Body of pancreas (tissue), 4 donors: ENCODE measurements at places on chromosomes 6 and 20.

- DNase-seq, result peak; percentile 33
These were observed at the start of gene KCNS1 for GRCh38 chr20:45100563-45101245. KCNS1 (minus strand) TSS chr20:45101127; CDS start chr20:45099236, 1,891 bp downstream.

DNA sequence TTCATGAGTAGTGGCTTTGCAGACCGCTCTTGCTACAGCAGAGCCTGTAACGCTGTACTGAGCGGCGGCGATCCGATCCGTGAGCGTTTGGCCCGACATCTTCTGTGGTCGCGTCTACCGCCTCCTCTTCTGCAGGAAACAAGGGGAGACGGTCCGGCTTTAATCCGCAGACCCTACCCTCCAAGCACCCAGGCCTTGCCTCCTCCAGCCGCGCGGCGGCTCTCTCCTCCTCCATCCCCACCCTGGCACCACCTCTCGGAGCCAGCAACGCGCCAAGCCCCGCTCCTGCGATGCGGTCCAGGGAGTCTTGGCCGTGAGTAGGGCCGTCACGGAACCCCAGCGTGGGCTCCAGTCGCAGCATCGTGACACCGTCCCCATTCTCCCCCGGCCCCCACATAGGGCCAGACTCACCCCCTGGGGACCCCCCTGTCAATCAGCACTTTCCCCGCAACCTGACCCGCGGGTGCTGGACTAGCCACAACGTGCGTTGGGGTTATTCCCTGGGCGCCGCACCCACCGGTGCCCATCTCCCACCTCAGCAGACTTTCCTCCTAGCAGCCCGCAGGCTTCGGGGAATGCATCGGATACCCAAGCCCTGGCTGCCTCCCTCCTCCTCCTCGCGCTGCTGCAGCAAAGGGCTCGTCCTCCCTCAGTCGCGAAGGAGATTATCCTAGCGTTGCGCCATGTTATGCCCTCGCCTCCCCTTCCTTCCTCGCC lies 914 bp downstream of the SNAP91 start:
- DNase-seq, result no peak

DNA sequence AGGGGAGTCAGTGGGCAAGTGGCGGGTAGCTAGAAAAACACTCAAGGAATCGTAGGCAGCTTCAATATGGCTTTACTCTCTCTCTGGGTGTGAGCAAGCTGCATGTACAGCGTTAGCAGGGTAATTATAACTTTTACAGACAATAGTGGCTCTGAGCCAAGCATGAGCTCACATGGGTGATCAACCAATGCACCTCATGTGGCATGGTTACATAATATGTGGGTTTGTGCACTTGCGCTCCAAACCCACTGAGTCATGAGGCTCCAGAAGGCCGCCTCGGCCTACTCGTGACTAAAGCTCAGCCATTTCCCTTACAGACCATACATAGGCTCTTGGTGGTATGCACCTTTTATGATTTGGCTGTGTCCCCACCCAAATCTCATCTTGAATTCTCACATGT lies 78.4 kb upstream of the FBXL4 start:
- DNase-seq, result no peak

DNA sequence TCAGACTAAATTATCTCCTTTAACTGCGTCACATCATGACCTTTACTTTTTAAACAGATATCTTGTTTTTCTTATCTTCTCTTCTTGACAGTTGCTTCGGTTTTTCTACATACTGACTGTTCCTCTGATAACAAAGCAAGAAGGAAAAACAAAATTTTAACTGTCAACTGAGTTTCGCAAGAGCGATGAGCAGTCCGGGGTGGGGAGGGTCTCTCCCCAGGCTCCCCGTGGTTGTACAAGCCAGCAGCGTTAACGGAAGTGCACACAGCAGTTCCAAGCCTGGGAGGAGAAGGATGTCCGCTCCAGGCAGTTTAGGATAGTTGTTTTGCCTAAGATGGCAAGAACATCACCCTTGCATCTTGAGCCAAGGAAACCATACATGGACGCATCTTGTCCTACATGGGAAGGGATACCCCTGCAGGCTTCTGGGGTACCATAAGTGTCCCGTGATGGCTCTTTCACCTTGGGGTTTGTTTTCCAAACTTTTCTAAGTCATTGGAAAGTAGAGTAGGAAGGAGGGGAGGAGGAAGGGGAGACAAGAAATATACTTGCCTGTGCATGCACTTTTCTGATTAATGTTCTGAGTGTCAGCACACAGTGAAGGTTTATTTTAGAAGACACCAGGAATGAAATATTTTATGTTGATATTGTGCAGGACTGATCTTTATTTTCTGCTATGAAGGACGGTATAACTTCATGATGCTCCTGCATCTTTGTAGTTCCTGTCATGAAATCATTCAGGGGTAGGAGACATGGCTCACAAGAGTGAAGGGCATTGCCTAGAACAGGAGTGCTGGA lies 20.8 kb downstream of the SLC24A3 start:
- DNase-seq, result no peak

DNA sequence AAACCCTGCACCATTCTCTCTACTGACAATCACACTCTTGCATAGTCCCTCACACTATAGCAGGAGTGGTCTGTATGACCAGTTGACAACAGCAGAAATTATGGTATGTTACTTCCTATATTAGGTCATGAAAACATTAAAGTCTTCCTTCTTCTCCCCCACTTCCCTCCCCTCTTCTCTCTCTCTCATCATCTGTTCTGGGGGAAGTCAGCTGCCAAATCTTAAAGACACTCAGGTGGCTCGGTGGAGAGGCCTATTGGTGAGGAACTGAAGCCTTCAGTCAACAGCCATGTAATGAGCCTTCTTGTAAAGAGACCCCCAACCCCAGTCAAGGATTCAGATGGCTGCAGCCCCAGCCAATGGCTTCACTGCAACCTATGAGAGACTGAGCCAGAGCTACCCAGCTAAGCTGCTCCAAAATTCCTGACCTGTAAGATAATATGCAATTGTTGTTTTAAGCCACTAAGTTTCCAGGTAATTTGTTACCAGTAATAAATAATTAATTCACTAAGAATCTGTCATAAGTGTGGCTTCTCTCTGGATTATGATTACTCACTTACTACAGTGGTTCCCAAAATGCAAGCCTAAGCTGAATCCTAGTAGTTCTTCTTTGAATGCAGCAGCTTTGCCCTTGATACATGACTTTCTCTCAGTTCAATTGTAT lies 11.2 kb upstream of the TSBP1 start:
- no peak for DNase-seq

DNA sequence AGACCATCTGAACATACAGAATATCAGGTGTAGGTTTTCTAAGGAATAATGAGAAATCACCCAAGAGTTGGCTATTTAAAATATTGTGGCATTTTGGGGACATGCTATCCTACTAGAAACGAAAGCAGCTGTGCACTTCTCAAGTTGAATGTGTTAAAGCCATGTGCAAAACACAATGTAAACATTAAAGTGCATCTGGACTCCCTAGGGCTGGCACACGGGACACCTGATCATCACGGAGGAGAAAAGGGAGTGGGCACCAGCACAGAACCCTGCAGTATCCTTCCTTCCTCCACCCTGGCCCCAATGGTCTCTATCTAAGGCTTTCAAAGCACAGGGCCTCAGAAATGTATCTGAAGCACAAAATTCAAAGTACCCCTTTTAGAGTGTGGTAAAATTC lies 94.3 kb downstream of the INSM1 start:
- no peak for DNase-seq

- DNase-seq, result peak; percentile 54
These were observed 19.8 kb upstream of the MYLIP start for GRCh38 chr6:16108921-16109658.

DNA sequence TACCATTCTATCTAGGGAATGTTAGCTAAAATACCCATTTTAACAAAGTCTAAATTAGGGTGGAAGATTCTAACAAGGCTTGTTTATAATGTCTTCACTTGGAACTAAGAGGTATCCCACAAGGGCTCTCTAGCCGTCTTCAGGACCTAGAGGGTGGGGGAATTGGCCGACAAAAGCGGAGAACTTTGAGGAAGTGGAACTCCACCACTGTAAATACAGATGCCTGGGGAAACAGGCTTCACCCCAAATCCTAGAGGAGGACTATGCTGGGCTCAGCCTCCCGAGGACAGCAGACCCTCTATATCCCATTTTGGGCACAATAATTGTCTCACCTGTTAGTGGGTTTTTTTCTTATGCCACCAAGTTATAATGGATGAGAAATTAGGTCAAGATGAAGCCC lies 58.0 kb upstream of the TFB1M start:
- no peak for DNase-seq

DNA sequence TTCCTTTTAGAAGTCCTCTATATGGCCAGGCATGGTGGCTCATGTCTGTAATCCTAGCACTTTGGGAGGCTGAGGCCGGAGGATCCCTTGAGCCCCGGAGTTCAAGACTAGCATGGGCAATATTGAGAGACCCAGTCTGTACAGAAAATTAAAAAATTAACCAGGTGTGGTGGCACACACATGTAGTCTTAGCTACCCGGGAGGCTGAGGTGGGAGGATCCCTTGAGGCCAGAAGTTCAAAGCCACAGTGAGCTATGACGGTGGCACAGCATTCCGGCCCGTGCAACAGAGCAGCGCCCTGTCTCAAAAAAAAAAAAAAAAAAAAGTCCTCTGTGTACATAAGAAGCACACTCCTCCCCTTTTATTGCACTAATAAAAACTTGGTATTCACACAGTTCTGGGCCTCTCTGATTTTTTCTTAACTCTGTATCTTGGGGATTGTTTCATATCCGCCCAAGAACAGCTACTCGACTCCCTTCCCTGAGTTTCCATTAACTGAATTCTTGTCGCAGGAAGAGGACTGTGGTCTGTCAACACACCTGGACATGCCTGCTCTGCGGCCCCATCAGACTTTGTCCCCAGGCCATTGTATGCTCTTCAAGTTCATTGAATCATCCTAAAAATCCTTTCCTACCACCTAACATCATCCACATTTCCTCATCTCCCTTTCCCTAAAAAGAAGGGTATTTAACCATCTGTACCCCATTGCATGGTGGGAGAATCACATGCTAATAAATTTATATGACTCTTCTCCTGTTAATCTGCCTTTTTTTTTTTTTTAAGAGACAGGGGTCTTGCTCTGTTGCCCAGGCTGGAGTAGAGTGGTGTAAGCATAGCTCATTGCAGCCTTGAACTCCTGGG lies 25.9 kb upstream of the PPP1R3G start:
- DNase-seq, result no peak

DNA sequence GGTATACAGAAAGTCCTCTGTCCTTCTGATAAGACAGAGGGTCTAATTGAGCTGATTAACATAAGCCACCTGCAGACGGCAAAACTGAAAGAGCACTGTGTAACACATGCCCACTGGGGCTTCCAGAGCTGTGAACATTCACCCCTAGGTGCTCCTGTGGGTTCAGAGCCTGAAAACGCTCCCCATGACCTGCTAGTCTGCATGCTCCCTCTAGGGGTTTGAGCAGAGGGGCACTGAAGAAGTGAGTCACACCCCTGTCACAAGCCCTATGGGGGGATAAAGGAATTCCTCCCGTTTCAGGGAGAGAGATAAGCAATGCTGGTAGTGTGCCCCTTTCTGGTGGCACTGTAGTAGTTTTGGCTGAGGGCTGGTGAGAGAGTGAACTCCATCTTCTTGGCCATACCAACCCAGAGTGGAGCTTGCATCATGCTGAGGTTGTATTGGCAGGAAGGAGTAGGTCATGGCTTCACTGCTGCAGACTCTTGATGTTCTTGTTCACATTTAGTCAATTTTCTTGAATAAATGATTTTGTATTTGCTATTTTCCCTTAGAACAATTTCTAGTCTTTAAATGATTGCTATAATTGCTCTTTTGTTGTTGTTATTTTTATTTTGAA lies 637.5 kb upstream of the MAN1A1 start:
- no peak for DNase-seq

GRCh38 chr20:39142407-39143096 lies 180.4 kb downstream of the DHX35 start:
- no peak for DNase-seq

DNA sequence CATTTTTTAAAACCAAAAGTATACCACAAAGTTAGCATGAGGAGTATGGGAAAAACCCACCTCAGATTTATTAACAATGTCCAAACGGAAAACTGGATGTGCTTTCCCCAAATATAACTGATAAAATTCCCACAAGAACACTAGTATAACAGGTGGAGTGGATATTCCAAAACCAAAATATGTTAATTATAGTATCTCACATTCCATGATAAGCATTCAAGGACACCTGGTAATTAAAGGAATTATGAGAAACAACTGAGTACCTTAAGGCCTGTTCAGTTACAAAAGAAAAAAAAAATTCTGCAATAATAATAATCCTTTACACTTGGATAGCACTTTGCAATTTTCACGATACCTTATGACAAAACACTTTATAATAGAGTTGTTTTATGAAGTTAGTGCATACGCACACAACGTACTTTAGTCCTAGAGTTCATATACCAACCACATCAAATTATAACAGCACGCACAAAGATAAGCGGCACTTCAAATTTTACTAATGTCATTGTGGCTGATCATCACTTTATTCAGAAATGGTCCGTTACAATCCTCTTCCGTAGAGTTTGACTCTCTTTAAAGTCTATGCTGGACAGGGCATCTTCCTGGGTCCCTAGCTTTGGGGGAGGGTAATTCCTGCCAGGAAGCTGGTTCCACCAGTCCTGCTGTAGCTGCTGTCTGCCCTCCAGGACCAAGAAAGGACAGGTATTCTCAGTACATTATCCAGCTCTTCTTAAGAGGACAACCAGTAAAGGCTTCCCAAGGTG lies 1.7 kb downstream of the CDK19 start:
- DNase-seq, result peak; percentile 11

- DNase-seq, result no peak
These were observed 3.1 kb downstream of the HS3ST5 start for GRCh38 chr6:114339706-114340105.

DNA sequence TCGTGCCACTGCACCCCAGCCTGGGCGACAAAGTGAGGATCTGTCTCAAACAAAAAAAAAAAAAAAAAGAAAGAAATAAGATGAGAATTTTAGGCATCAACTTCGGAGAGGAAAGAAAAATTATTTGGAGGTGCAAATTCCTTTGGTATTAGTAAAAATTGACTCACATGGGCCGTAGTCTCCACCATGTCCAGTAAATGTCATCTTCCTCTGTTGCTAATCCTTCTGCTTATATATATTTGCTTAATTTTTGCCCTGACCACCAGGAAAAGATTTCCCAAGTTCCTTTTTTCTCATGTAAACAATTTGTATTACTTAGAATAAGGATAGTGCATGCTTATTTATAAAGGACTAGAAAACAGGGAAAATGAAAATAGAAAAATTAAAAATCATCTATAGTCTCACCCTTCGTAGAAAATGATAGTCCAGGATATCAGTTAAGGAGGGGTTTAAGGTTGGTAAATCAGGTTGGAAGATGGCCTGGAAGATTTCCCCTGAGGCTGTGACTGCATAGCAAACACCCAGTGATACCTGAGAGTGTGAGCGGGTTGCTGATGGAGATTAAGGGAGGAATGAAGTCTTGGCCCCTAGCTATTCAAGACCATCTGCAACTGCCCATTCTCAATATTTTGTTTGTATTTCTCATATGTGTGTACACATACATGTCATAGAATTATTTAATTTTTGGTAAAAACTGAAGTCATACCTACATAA lies 240.8 kb downstream of the ZNF217 start:
- no peak for DNase-seq

GRCh38 chr6:11423072-11423471 lies 114.5 kb upstream of the TMEM170B start:
- DNase-seq, result no peak

GRCh38 chr6:126107475-126108166 lies 121.3 kb downstream of the TRMT11 start:
- no peak for DNase-seq
